H4 (cell line): ENCODE measurements at places on chromosomes 3 and 15. TPM values are rescaled to one million over a fixed set of nuclear protein-coding genes. Genes with fewer than 3 reads are reported as not detected.

Gene B3GNT5
- 6.4 and 14.7 TPM in 2 replicates for total RNA-seq

Gene HIGD2B
- total RNA-seq, result not detected in 2 replicates

Gene CIDEC
- not detected in 2 replicates for total RNA-seq

Gene GCSAM
- total RNA-seq, result not detected in 2 replicates

Gene EEF1AKMT4
- 19.5 and 21.6 TPM in 2 replicates for total RNA-seq

Gene LRRC49
- total RNA-seq, result 8.5 and 13.4 TPM in 2 replicates

Gene C3orf85
- not detected in 2 replicates for total RNA-seq

Gene GPR160
- total RNA-seq, result 2.9 and 5.6 TPM in 2 replicates

Gene PSMD6
- total RNA-seq, result 102 and 104 TPM in 2 replicates

Gene TEX264
- total RNA-seq, result 37.7 and 48.2 TPM in 2 replicates

Gene ALDH1A2
- not detected in 2 replicates for total RNA-seq

Gene TMEM158
- 8.3 and 9.2 TPM in 2 replicates for total RNA-seq

- no peak for DNase-seq
These were observed 3.2 kb downstream of the ITGB5 start for GRCh38 chr3:124883766-124884473.

DNA sequence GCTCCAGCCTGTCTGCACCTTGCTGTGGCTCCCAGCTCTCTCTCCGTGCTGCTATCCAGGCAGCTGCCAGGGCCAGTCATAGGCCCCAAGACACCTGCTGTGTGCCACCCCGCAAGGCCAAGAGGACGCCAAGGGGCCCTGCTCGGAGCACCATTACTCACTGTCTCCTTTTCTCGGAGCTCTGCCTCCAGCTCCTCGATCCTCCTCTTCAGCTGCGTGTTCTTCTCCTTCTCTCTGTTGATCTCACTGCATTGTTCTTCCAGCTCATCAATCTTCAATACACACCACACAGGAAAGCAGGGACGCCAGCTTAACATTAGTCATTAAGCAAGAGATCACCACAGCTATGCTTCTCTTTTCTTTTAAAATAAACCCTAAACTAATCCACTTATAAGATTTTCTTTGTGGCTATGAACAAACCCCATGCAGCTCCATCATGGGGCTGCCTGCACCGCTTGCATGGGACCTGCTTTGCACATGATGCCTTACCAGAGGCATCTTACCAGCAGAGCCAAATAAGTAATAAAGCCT is 42.6 kb downstream of the WHAMM start:
- no peak for DNase-seq

DNA sequence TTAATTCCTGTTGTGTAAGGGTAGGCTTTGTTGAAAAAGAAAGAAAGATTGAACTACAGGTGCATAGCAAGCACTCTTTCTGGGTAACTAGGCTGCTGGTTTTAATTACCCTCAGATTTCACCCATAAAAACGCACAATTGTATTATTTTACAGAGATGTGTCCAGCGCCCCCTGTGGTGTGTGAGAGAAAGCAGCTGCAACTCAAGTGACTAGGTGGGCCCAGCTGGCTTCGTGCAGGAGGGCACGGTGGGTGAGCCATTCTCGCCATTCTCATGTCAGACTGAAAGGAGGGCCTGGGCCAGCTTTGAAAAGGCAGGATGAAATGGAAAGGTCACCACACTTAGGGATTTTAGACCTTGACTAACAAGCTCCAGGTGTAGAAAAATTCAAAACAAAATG is 122.6 kb downstream of the LRIG1 start:
- no peak for DNase-seq

DNA sequence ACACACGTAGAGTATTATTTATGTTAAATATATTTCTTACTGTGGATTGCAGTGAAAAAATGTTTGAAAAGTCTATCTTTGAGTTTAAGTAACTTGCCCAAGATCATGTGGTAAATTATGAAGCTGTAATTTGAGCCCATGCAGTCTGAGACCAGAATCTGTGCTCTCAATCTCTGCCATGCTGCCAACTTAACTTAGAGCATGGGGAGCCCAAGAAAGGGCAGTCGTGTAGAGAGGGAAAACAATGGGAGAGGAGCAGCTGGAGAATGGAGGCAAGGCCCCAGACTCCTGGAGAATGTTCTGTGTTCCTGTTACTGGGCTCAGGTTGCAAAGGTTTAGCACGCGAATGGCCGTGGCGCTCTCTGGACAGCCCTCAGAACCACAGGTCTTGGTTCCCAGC is 311.6 kb upstream of the RASGRP1 start:
- DNase-seq, result no peak

DNA sequence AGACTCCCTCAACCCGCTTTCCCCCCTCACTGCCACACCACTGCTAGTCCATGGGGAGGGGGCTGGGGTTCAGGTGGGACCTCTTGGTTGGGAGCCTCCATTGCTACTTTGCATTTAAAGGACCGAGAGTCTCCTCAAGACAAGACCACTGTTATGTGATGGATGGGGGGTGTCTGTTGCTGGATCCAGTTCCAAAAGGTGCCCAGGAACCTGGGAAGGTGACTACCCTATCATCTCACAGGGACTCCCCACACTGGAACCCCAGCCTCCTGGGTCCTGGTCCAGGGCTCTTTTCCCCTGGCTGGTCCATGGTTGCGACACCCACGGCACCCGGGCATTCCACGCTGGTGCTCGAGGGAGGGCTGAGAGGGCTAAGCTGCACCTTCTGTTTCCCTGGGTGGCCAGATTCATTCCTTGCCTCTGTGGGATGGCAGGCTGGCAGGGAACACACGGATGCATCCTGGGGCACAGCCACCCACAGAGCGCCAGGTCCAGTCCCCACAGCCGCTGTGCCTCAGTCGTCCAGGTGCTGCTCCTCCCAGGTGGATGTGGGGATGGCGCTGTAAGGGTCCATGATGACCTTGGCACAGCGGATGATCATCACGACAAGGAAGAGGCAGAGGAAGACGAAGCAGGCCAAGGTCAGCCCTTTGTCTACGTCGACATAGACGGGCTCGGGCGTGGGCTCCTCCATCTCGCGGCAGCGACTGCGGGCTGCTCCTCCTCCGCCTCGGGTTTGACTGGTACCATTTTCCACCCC is 48.6 kb downstream of the FAH start:
- DNase-seq, result no peak

DNA sequence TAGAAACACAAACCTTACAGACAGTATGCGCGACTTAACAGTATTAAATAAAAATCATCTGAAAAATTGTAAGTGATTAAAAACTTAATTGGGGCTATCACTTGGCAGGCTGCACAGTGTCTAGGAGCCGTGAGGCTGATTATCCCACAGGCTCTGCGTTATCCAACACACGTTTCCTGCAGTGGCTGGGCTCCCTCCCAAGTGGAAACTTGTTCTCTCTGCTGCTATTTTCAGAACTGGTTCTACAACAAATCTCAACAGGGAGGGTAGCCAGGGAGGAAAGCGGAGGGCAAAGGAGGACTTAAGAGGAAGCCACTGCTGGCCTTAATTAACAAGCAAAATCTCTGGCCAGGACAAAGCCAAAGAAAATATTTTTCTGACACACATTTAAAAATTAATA is 555.2 kb downstream of the MAGI1 start:
- DNase-seq, result no peak

DNA sequence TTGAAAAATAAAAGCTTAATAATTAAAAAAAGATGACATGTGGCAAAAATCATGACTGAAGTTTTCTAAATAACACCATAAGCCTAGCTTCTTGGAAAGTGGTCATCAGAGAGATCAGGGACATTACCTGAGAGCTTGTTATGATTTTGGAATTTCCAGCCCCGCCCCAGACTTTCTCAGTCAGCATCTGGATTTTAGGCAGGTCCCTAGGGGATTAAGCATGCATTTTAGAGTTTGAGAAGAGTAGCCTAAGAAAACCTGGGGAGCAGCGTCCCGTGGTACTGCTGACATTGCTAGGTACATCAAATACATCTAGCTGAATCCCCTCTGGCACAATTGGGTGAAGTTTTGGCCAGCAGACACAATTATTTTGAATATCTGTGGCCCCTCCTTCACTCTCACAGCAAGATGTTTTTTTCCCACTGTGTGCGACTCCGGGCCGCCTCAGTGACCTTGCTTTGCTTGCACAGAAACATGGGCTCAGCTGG is 58.7 kb upstream of the MEF2A start:
- DNase-seq, result no peak

- DNase-seq, result peak; percentile 3
These were observed 850 bp downstream of the SUCLG2 start for GRCh38 chr3:67653425-67654098.

- DNase-seq, result no peak
These were observed 21.2 kb downstream of the RASA2 start for GRCh38 chr3:141508067-141508436.

GRCh38 chr15:68700455-68701123 is 120.1 kb downstream of the ANP32A start:
- DNase-seq, result peak; percentile 60

GRCh38 chr15:89423981-89424380 is 72.4 kb downstream of the RHCG start:
- DNase-seq, result no peak

- no peak for DNase-seq
These were observed 134.5 kb upstream of the ONECUT1 start for GRCh38 chr15:52924630-52925029.

DNA sequence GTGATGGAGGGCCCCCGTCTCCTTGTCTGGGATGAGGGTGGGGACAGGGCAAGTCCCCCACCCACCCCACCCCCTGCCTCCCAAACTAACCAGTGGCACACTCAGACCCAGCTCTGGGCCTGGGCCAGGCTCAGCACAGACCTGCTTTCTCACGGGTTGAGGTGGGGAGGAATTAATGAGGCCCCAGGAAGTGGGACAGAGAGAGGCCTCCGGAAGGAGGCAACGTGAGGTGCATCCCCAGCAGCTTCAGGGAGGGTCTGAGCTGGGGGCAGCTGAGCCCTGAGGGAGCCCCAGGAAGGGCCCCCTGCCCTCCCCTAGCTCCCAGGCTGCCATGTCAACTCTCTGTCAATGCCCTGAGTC is 15.0 kb upstream of the GNAI2 start:
- no peak for DNase-seq

GRCh38 chr15:51161491-51162220 is 67.0 kb upstream of the TNFAIP8L3 start:
- DNase-seq, result no peak

GRCh38 chr15:75920079-75920478 is 16.4 kb downstream of the FBXO22 start:
- DNase-seq, result no peak

DNA sequence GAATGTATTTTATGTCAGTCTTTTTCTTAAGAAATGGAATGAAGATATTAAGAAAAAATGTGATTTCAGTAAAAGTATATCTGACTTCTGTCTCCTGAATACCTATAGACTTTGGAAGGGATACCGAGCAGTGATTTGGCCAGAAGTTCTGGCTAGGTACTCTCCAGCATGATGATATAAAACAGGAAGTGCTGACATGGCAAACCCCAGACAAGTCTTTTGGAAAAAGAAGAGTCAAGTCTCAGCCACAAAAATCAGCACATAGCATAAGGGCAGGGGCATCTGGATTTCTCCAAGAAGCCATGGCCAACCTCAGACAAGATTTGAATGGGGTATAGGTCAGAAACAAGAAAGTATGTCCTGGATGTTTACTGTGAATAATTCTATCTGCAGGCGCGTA is 643.3 kb upstream of the ARRDC4 start:
- DNase-seq, result no peak

DNA sequence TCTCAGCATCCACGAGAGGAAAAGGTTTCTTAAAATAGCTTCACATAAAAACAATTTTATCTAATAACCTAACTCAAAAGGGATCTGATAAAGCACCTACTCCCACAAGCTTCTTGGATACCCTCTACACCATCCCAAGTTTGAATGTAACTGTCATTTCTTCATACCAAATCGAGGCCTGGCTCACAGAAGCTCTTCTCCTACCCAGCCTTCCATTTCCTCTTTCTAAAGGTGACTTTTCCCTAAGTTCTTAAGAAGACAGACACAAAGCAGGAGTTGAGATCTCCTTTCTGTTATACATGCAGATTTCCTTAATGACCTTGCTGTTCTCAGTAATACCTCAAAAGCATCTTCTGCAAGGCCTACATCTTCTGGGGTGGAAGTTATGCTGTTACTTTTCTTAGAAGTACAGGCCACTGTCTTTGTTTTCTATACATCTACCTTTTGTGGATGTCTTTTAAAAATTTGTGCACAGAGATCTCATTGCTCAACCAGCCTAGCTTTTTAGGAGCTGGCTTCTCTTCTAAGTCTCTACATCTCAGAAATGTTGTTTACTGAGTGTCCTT is 3.4 kb upstream of the LRRIQ4 start:
- no peak for DNase-seq

DNA sequence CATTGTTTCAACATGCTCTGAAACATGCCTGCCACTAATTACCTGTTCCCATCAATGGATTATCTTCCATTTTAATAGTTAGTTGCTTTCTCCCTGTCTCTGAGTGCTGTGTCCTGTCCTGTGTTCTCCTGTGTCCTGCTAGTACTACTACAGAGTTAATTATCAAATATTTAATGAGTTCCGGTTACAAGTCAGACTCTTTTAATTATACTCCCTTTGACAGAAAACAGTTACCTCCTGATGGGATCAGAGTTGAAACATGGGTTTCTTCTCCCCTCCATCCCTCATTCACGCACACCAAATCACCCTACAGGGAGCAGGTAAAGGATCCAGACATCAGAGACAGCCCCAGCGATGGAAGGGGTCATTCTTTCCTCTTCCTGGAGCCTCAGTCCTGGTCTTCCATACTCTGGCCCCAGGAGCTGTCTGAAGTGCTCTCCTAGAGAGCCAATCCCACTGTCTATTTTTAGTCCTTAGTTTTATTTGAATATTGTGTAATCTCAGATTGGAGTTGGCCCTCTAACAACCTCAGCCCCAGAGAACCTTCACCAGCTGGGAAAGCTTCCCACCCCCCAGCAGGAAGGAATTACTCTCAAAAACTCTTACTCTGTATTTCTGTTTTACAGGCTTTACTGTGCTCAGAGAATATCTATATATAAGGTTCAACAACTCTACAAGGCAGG is 137.0 kb upstream of the C2CD4B start:
- DNase-seq, result no peak

DNA sequence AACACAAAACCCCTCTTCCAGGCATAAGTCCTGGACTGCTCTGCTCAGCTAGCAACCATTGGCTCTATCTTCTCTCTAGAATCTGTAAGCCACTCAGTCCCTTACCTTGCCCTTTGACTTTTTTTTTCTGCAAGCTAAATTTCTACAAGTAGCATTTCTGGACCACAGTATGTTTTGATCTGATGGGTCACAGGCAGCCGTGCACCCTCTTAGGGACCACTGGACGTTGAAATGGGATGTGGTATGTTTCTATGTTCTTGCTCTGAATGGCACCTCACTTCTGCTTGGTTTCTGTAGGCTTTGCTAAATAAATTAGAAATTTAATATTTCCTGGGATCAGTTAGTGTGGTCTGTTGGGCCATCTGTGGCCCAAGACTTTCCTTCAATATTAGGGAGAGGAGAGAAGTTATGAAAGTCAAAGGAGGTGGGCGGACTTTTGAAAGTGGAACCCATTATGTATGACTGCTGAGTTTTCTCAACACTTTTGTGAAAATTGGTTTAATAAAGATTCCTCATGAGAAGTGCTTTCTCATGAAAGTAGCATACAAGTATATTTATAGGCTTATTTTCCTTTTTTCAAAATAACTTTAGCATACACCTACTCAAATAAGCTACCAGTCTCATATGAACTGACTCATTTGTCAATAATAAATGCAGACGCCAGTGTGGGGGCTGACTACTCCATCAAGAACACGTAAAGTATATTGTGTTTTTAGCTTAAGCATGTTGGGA is 18.4 kb upstream of the TIPARP start:
- DNase-seq, result no peak

GRCh38 chr15:79371591-79371990 is 60.5 kb upstream of the MINAR1 start:
- DNase-seq, result no peak
